ENCODE measurements at places on chromosomes 5 and 9.

DNA sequence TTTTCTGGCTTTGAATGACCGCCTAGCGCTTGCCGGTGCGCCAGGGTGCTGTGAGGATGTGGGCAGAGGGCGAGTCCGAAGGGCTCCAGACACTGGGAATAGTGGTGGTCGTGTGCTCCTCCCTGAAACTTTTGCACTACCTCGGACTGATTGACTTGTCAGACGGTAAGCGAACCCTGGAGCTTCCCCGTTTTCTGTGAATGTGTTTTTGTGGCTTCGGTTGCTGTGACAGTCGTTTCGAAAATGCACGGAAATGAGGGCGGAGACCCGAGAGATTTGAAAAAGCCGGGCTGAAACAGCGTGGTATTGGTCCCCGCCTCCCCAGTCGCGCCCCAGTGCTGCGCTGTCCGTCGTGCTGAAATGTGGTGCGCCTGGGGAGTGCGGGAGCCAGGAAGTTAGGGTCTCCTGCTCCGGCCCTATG, 102.5 kb upstream of the GABRP start:
- DNase-seq, result peak; percentile 76

DNA sequence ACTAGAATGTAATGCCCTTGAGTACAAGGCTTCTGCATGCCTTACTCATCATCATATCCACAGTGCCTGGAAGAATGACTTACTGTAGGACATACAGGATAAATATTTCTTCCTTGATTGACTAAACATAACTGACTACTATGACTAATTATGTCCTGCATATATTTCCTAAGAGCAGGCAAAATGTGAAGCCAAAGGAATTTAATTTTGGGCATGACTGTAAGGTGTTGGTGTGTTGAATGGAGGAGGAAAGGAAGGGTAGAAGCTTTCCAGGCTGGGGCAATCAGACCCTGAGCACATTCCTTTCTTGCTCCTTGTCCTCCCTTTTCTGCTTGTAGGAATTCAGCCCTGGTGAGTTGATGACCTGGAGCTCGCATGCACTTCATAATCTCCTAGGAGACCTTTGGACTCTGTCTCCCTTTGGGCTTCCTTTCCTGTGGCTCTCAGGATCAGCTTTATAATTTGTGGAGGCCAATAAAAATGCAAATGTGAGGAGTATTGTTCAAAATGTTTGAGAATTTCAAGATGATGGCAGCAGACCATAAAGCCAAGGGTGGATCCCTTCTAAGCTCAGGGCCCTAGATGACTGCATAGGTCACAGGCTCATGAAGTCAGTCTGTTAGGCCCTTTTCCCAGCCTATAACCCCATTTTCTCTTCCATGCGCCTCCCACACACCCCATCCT, 174.0 kb downstream of the HMHB1 start:
- DNase-seq, result no peak

DNA sequence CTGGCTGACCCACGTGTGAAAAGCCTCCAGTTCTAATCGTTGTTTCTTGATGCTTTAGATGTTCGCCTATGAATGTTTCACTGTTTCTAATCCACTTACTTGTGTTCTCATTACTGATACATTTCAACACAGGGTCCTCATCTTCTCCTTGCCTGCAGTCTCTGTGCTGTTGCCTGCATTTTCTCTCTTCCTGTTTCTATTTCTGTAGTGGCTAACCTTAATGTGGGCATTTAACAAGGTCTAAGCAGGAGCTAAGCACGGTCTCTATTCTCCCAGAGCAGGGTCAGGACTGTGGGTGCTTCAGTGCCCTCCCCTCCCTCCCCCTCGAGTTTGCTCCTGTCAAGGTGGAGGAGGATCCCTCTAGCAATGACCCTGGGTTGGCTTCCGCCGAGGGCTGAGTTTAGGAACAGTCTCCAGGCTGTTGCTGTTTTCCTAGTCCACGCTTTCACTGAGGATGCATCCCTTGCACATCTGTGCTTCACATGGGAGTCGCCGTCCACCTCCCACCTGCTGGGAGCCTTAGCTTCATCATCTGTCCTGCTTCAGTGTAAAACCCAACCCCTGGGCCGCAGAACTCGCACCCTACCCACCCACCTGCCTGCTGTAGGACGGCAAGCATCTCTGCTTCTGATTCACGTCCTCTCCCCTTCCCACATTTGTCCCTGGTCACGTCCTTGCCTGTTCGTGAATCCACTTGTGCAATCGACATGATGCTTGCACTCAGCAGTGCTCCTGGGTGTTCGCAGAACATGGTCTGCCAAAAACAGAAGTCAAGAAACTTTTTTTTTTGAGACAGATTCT, 2.4 kb upstream of the EXOC3 start:
- DNase-seq, result no peak

- no peak for DNase-seq
These were observed 146.2 kb upstream of the RASA1 start for GRCh38 chr5:87121304-87122150.

DNA sequence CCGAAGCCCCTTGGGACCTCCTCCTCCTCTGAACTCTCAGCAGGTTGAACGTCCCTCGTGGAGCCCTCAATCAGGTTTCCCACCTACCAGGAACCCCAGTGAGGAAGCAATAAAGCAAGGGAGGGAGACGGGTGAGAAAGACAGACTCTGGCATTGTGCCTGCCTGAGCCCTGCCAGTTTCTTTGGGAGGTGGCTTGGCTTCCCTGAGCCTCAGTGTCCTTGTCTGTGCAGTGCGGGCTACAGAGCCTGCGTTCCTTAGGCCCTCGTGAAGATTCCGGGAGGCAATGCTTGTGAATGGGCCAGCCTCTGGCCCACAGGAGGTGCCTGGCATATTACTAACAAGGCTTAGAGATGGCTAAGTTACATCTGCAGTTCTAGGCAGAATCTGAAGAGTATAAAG, 11.9 kb downstream of the GTF3C5 start:
- no peak for DNase-seq

DNA sequence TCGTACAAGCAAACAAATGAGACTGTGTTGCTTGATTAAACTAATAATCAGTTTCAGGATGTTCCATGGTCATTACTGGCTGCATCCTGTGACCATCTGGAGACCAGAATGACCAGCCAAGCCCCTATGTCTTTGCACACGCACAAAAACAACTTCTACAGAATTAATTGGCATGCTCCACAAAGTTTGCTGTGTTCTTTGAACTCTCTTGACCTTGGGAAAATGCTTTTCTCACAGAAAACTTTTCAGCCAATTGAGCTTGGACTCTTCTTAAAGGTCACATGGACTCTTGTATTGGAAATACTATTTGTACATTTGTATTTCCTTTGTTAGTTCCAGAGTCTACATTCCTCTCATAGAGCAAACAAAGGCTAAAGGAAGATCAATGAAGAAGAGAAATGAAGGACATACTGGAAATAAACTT, 147.8 kb downstream of the ARRDC3 start:
- no peak for DNase-seq

DNA sequence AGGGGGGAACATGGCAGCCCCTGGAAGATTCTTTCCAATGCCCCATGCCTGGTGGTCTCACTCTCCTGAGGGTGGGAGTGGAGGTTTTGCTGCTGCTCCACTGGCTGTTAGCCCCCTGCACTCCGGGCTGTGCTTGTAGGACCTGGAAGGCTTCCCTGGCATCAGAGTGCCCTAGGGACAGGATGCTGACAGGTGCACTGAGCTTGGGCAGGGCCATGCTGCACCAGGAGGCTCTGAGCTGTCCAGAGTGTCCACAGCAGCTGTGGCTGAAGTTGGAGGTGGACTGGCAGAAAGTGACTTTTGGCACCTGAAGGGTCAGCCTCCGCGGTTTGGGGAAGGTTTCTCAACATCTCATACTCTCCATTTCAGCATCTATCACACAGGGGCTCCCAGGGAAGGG, 249.1 kb downstream of the GADD45G start:
- no peak for DNase-seq

GRCh38 chr5:91101600-91102379, 281.3 kb downstream of the ARRDC3 start:
- DNase-seq, result peak; percentile 84

GRCh38 chr5:104095527-104095926, 532.9 kb upstream of the NUDT12 start:
- DNase-seq, result no peak

GRCh38 chr9:117548556-117548955, 133.7 kb upstream of the ASTN2 start:
- DNase-seq, result no peak

DNA sequence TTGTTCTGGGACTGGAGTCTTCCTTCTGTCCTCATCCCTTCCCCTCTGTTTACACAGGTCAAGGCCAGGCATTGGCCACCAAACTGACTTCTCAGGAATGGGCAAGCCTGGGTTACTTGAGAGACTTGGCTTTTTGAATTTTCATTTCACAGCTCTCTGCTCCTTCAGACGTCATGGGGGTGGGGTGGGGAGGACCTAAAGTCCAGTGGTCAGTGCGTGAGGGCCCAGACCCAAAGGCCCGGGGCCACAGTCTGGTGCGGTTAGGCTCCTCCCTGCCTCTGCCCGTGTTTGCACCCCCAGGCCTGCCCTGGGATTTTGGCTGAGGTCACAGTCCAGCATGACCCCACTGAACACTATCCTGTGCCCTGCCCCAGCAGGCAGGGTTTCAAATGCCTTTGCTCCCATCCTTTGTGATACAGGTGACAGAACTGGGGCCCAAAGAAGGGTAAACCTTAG, 4.1 kb upstream of the CXXC5 start:
- DNase-seq, result peak; percentile 45

DNA sequence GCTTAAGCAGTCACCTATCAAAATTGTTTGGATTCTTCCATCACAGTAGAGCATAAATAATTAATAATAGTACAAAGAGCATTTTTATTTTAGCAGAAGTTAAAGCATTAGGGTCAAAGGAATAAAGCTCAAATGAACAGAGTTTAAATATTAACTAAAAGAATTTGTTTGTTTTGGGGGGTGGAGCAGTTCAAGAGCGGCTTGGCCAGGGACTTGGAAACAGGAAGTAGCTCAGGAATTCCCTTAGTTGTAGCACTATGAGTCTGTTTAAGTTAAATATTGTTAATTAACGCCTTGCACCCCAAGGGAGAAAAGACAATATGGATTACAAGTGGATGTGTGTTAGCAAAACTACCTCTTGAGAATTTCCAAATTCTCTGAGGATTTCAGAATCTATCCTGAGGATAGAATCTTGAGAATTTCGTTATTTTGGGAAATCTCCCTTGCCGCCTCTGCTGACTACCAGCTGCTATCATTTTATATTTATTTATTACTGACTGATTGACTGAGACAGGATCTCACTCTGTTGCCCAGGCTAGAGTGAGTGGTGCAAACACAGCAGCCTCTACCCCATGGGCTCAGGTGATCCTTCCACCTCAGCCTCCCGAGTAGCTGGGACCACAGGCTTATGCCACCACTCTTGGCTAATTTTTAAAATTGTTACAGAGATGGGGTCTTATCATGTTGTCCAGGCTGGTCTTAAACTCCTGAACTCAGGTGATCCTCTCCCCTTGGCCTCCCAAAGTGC, 96.7 kb upstream of the CHD1 start:
- no peak for DNase-seq

- no peak for DNase-seq
These were observed 86.9 kb downstream of the BASP1 start for GRCh38 chr5:17304282-17304681.

DNA sequence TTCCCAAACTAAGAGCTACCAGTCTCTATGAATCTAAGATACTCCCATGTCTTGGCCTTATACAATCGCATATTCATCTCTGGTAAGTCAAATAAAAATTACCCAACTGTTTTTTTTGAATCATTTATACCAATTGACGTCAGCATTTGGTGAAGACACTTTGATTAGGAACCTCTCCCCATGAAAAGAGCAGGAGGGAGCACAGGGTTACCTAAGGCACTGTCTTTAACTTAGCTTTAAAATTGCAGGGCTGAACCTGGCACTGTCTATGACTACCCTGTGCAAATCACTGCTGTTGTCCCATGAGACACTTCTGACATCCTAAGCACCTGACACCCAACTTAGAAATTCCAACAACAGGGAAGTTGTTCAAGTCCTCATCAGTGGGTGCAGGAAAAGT, 586.4 kb downstream of the MAT2B start:
- no peak for DNase-seq

GRCh38 chr5:146344155-146345118, 5.8 kb downstream of the POU4F3 start:
- DNase-seq, result no peak

DNA sequence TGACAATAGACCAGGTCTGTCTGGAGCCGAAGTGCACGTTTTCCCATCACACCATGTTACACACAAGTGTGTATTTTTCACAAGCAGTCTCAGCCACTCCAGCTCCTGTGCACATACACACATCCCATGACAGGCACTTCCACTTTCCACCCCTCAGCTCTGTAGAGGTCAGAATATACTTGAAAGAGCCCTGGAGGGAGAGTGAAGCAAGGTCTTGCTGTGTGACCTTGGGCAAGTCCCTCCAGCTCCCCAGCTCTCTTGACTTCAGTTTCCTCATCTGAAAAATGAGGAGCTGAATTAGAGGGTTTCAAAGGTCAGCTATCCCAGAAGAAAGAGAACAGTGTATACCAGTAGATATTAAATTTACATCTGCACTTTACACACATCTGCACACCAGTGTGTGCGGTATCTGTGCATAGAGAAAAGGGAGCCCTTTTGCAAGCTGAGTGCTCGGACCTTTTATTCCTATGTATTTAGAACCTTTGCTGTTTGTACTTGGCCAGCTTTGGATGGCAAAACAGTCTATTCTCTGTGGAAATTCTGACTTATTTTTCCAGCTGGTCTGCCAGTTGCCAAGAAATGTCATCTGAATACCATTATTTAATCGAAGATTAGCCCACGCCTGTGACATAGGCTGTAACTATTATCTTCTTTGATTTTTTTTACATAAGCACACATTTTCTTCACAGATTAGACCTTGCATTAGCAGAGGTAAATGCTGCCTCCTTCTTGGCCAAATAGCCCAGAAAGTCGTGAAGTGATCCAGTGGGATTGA, 528.0 kb downstream of the BNC2 start:
- DNase-seq, result no peak

- peak; percentile 75 for DNase-seq
These were observed 37.3 kb upstream of the EGFL7 start for GRCh38 chr9:136625101-136626065.

DNA sequence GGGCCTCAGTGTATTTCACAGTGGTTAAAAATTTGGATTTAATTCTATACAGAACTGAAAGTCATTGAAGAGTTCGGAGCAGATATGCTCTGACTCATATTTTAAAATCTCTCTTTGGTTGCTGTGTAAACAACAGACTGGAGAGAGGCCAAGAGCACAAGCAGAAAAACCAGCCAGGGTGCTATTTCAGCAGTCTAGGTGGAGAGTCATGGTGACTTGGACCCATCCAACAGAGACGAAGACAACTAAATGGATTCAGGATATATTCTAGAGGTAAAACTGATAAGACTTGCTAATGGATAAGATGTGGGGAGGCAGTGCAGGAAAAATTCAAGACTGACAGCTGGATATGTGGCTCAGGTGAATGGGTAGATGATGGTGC, 168.9 kb downstream of the MAPKAP1 start:
- no peak for DNase-seq

- DNase-seq, result no peak
These were observed 11.1 kb upstream of the ARAP3 start for GRCh38 chr5:141692919-141693725.
